ENCODE measurements at places on chromosomes 2 and 18.

DNA sequence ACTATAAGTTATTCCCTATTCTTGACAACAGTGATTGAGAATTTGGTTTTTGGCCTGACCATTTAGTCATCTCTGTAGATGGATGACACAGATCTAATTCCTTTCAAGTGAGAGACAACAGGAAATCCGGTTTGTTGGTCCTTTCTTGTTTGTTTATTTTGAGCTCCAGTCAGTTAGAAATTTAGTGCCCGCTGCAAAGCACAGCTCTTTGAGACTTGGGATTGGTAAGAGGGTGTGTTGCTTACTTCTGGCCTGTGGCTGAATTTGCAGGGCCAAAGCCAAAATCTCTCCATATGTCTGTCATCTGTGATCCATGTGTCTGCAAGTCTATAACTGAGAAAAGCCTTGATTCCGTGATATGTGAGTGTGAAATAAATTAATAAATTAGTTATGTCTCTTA is 74.3 kb downstream of the BIN1 start:
- DNase-seq: no peak

DNA sequence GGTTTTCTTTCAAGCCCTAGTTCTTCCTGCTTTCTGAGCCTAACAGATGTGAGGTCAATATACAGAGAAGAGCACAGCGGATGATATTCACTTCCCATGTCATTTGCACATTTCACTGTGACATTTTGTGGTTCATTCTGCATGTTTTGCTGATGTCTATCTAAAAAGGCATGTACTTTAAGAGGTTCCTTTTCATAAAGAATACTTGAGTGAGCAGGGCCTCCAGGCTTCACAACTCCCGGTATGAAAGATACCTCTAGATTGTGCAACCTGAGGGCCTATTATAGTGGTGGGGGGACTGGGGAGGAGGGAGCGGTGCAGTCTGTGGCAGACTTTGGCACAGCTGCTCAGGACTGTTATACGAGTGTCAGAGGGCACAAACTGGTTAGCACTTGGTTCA is 54.6 kb downstream of the CPO start:
- no peak for DNase-seq

- DNase-seq: no peak
Observed at GRCh38 chr2:8049851-8050571, 631.8 kb upstream of the ID2 start.

DNA sequence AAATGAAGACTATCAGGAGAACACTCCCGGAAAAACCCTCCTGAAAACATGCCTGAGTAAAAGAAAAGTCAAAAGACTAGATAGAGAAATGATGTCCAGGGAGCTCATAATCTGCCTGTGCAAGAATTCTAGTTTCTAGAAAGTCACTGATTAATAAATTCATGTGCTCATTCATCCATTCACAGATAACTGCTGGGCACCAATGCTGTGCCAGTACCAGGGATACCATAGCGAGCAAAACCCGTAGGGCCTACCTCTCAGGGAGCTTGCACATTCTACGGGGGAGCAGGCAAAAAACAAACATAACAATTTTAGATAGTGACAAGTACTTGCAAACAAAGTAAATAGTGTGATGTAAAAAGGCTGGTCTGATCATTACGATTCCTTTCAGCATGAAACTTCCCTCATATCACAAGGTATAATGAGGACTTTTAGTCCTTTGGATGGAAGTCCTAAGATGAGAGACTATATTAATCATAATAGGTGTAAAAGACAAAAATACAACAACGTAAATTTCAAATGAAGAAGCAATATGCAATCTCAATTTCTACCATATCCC is 289.9 kb downstream of the AFF3 start:
- no peak for DNase-seq

GRCh38 chr2:32900246-32900973 is 46.3 kb upstream of the LTBP1 start:
- DNase-seq: no peak

DNA sequence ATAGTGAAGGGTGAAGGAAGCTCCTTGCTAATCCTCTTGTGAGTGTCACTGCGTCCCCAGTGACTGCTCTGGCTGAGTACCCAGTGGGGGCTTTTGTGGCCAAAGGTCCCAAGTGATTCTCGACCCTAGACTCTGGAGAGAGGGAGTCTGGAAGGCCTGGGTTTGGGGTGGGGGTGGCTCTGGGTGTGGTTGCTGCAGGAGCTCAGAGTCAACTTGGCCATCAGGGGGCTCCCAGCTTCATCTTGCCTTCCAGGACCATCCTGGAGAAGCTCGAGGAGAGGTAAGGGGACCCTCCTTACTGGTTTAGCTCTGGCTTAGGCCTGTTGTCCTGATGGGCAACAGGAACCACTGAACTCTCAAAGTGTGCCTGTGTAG is 592 bp downstream of the PSD4 start:
- DNase-seq: no peak

DNA sequence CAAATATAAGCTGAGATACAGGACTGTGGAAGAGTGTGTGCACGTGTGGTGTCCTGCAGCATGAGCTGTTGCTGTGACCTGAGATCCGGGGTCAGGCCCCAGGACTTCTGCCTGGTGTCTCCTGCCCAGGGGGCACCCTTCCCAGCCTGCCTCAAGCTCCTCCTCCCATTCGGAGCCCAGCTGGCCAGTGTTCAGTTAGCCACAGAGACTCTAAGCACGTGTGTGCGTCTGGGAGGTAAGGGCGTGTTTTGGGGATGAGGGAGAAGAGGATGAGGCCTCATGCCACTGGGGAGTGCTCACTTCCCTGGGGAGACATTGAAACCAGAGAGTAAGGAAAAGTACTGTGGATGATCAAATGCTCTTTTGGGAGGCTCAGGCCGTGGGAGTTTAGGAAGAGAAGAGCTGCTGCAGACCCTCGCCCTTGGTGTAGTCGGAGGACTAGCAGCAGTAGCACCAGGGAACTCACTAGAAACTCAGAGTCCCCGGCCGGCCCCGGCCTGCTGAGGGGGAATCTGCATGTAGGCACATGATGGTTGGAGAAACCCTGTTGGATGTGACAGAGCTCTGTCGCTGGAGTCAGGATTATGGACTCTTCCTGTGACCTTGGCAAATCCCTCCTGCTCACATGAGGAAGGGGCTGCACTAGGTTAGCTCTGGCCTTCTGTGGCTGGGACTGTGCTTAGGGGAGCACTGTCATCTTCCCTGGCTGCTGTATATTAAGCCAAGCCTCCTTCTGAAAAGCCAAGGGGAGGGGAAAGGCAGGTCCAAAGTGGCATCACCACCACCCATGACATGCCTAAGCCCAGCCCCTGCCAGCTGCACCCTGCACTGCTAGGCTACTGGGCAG is 231.1 kb downstream of the DYSF start:
- DNase-seq: no peak

Measured in NCI-H446 (cell line).